ENCODE measurements at places on chromosomes 12 and 14.

GRCh38 chr12:23169696-23170013, 544.7 kb downstream of the ETNK1 start:
- DNase-seq = no peak

DNA sequence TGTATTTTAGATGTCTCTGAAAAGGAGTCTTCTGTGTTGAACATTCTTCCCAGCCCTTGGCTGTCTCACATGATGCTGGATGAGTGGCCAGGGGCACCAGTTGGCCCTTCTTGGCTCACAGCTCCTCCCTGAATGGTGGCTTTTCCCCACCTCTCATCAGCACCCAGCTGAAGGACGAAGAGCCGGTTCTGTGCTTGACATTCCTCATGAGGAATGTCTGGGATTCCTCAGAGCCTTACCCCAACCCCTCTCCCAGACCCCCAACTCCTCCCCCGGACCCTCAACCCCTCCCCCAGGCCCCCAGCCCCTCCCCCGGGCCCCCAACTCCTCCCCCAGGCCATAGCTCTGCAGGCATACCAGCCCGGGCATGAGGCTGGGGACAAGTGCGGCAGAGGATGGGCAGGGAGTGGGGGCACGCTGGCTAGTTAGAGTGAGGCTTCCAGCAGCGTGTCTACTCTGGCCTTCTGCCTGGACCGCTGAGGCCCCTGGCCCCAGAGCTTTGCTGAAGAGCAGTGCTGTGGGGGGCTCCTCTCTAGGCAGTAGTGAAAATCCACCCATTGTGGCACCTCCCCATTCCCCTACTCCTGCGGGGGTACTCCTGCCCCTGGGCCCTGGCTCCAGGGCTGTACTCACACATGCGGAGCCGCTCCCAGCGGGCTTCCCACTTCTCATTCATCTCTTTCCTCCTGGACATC, 64.3 kb downstream of the PLEKHG3 start:
- no peak for DNase-seq

DNA sequence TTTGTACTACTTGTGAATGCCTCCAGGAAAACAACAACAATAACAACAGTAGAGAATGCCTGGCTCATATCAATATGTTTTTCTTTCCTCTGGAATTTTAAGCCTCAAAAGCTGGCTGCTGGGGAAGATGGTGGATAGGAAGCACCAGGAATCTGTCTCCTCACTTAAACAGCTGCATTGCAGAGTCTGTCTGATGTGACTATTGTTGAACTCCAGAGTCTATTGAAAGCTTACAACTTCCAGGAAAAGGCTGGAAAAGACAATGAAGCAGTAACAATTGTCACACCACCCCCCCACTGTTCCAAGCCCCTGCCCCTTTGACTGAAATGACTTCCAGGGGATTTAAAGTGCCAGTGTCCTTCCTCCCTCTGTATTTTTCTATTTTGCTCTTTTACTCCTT, 309.7 kb downstream of the BMP4 start:
- no peak for DNase-seq

- DNase-seq = no peak
These were observed 7.3 kb downstream of the JAG2 start for GRCh38 chr14:105161309-105161708.

- no peak for DNase-seq
These were observed 23.0 kb downstream of the KCNJ8 start for GRCh38 chr12:21751517-21751916.

DNA sequence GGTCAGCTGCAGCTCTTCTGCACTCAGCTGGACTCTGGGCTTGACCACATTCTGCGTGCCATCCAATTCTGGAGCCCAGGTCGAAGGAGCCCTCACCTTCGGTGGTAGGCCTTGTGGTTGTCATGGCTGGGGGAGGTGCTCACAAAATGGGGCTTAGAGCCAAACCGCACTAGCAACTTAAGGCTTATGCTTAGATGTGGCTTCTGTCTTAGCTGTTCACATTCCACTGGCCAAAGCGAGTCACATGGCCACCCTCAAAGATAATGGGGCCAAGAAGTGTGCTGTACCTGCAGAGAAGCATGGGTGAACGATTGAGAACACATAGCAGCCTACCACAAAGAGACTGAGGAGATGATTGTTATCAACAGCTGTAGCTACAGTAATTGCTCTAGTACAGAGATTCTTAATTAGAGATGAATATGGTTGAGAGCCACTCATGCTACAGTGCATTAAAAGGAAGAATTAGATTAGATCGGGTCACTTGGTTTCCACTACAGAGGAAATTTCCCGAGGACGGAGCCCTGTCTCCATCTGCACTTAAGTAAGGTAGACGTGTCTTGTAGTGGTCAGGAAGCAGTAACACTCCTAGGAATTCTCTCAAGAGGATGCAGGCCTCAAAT, 334.6 kb upstream of the FKBP4 start:
- no peak for DNase-seq

GRCh38 chr12:3838076-3838475, 35.1 kb downstream of the PARP11 start:
- no peak for DNase-seq

DNA sequence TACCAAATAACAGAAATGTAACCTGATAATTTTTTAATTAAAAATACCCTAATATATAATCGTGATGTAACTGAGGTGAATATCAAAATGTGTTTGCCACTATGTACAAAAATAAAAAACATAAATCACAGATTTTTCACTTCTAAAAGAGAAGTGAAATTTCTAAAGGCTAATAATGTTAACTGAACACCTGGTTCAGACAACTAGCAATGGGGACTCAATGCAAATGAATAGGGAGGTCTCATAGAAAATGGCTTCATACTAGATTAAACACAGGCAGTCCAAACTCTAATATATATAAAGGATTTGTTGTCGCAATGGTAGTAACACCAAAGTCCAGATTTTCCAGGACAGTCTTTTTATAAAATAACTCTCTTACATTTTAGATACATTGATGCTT, 365.4 kb upstream of the ATP2B1 start:
- no peak for DNase-seq

GRCh38 chr12:23893611-23894010, 55.9 kb downstream of the SOX5 start:
- DNase-seq = no peak

GRCh38 chr12:7748852-7749251, 1.7 kb upstream of the CLEC4C start:
- DNase-seq = no peak

DNA sequence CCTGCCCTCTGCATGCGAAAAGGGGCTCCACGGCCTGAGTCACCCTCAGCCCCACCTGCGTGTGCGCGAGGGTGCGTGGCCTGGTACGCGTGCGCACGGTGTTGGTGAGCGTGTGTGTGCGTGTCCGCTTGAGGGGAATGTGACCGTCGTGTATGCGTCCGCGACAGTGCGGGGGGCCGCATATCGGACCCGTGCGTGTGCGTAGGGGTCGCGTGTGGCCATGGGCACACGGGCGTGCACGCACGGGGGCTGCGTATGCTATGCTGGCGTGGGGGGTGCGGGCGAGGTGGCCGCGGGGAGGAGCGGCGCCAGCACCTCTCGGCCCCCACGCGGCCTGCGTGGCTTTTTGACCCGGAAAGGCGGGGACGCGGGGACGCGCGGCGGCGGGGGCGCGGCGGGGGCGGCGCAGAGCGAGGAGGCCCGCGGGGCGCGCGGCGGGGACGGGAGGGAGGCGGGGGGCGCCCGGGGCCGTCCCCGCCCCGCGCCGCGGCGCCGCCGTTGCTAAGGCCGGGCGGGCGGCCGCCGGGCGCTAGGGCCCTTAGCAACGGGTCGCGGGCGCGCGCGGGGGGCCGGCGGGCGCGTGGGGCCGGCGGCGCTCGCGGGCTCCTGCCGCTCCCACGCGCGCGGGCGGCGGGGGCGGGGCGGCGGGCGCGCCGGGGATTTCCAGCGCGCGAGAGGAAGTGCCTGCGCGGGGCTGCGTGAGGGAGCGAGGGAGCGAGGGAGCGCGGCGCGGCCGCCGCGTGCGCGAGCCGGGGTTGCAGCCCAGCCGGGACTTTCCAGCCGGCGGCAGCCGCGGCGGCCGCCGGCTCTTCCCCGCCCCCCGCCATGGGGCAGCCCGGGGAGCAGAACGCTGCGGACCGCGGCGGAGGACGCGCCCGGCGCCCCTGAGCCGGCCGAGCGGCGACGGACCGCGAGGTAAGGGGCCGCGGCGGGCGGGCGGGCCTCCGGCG, at the start of gene TRAF3:
Gene TRAF3, plus strand, starts transcription at position 689 of the 950 bp plus-strand sequence. CDS start 92,753 bp downstream, outside the sequence.
- no peak for DNase-seq

DNA sequence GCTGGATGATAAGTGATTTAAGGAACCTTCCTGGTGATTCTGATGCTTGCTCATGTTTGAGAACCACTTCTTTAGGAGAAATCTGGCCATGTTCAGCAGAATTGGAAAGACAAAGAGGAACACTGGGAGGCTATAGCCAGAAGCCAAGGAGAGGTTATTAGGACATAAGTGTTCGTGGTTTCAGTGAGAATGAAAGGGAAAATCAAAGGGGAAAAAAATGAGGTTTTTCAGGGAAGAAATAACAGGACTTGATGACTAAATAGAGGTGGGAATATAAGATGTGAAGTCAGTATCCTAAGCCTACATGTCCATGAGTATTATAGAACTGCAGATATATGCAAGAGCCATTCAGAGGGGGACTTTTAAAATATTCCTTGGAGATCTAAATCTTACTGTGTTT, 95.6 kb downstream of the DAAM1 start:
- no peak for DNase-seq

DNA sequence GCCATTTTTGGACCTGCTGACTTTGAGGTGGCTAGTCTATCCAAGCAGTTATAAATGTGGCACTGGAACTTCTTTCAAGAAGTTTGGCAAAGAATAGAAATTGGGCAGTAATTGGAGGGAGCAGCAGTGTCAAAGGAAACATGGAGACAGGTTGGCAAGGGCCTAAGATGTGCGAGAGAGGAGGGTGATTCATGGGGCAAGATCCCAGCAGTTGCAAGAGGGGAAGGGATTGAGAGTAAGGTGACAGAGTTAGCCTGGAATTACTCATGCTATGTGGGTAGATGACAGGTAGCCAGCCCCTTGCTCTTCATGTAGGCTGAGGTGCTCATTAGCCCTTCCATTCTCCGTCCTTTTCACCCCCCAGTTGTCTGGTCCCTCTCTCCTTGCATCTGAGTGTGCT, 42.2 kb downstream of the FBXL14 start:
- no peak for DNase-seq

DNA sequence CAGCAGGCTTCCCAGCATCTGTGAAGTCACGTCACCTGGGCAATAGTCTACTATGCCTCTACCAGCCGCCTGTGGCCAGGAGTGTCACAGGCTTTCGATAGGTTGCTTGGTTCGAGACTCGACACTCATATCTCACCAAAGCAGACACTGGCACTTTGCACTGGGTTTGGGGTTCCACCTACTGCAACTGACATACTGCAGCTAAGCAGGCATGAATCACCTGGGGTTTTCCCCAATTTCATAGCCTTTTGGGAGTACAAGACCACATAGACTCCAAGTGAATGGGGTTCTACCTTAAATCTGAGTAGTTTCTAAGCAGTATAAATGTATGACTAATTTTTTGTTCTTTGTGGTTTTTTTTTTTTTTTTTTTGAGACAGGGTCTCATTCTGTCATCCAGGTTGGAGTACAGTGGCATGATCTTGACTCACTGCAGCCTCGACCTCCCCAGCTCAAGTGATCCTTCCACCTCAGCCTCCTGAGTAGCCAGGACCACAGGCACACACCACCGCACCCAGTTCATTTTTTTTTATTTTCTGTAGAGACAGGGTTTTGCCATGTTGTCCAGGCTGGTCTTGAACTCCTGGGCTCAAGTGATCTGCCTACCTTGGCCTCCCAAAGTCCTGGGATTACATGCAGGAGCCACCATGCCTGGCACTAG, 32.1 kb downstream of the DMAC2L start:
- no peak for DNase-seq

- DNase-seq = no peak
These were observed 303 bp downstream of the PUS7L start for GRCh38 chr12:43758247-43758727.

Data from iPS DF 19.7 (cell line).